ENCODE measurements at places on chromosomes 7 and 10.

- no peak for DNase-seq
Observed at GRCh38 chr10:27680691-27681605, 64.7 kb downstream of the MKX start.

GRCh38 chr7:100566018-100566531 lies 7.6 kb downstream of the SAP25 start:
- no peak for DNase-seq

- DNase-seq: peak; percentile 18
Observed at GRCh38 chr7:120550494-120551048, 277.6 kb downstream of the KCND2 start.

GRCh38 chr10:124669141-124669823 lies 74.9 kb downstream of the FAM53B start:
- no peak for DNase-seq

DNA sequence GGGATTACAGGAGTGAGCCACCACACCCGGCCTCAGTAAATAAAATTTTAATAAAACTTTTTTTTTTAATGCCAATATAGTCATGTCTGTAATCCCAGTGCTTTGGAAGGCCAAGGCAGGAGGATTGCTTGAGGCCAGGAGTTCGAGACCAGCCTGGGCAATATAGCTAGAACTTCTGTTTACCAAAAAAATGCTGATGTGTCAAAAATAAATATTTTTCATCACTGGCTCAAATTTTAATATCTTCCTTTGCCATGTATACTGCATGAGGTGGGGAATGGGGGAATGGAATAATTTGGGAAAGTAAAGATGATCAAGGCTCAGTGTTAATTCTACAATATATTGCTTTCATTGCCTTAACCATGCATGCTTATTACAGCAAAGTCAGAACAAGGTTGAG lies 10.7 kb upstream of the RHBDD2 start:
- no peak for DNase-seq

DNA sequence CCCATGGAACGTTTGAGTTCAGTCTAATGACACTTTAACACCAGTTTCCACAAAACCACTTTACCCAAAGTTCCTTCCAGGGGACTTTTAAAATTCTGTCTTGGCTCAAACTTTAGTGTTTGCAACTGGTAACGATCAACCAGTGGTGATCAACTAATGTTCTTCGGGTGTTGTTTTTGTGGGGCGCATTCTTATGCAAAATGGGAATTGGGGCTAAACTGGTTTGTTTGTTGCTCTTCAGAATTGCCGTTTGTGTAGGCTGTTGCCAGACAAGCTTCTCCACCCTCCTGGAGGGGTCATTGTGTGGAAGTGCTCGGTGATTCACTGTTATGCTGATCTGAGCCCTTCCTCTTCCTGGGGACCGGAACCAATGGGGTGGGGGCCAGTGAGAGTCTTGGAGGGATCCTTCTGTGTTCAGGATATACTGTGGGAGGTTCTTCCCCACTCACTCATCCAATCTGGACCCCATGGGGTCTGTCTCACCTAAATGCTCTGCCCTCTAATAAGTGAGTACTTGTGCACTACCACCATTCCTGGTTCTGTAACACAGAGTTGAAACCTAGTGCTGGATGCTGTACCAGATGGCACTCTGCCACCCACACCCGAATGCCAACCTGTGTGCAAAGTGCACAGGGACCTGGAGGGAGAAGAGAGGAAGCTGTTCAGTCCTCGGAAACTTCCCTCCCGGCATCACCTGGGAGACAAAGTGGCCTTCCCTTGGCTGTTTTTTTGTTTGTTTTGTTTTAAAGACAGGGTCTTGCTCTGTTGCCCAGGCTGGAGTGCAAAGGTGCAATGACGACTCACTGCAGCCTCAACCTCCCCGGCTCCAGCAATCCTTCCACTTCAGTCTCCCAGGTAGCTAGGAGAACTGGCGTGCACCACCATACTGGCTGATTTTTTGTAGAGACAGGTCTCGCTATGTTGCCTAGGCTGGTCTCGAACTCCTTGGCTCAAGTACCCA lies 2.1 kb downstream of the NFE2L3 start:
- no peak for DNase-seq

DNA sequence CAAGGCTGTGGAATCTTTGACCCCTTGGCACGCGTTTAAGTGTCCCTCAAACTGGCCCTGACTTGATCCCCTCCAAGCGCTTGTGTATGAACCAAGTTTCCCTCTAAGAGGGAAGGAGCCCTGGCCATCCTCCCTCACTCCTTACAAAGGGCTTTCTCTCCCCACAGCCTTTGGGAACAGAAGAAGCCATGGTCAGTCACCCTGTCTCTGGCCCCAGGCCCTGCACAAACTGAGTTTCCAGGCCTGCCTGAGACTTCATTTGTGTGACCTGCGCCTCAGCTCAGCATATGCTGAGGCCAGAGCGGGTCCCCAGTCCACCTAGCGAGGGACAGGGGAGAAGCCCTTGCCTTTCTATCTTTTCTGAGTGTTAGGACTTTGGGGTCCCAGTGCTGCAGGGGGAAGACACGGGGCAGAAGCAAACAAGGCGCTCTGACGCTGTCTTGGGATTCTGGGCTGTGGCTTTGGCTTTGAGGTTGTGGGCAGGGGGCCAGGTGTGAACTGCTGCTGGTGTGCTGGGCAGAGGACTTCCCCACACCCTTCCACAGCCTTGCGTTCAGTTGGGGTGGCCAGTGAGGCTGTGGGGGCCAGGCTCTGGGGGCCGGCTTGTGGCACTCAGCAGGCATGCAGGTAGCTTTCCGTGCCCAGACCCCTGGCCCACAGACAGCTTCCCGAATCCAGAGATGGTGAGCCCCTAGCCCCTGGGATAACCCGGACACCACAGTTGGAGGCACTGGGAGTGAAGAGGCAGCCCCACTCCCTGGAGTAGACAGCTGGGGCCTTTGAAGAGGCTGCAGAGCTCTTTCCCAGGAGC lies 1.5 kb downstream of the RET start:
- no peak for DNase-seq

DNA sequence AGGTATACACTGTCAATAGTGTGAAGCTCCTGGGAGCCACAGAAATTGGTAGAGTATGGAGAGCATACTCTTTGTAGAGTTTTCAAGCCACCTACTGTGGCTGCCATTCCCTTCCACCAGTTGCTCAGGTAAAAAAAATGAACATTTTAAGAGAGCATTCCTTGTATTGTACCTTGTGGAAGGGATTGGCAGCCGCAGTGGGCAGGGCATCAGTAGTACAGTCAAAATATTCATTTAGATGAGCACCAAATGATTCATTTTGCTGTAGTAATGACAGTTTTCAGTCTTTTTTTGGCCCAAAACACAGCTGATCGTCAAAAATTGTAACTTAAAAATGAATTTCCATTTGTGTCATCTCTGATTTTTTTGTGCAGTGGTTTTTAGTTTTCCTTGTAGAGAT lies 304.9 kb downstream of the ATRNL1 start:
- no peak for DNase-seq

DNA sequence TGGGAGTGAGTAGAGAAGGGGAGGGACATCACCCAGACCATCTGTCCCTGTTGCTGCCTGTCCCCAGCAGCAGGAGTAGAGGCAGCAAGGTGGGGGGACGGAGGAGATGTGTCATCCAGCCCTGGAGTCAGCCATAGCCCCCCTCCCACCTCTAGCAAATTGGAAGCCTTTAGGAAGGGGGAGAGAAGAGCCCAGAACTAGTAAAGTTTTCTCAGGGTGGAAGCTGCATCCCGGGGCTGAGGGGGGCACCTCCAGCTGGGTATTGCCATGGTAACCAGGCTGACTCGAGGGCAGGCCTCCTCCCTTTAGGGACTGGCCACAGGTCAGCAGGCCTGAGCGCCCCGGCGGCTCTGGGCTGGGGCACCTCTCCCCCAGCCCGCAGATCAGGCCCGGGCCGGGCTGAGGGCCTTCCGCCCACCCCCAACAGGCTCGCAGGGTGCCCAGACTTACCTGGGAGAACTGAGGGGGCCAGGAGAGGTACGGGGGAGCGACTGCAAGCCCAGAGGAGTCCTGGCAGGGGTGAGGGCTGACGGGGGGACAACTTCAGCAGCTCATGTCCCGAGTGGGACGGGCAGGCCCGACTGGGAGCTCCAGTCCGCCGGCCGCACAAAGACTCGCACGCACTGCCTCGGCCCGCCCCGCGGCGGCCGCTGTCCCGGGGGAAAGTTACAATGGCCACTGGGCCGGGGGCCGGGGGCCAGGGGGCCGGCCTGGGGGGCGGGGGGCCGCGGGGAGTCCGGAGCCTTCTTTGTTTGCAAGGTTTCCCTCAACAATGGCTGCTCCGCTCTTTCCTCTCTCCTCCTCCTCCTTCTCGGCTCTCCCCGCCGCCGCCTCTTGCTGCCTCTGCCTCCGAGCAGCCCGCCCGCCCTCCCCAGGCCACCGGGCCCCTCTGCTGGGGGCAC lies 6.0 kb downstream of the LDB1 start:
- no peak for DNase-seq

DNA sequence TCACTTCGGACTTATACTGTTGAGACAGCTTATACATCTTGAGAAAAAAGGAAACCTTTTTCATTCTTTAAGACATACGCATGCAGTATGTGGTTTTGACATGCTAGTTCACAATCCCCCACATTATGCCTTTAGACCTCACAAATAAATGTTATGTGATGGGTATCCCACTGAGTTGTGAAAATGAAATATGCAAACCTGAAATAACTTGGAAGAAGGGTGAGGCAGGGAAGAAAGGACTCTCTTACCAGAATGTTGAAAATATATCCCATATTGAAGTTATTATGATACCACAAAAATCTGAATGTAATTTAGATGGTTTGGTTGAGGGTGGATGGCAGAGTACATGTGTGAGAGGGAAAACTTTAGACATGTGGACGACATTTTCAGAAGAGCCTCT lies 379.8 kb downstream of the BBS9 start:
- no peak for DNase-seq

DNA sequence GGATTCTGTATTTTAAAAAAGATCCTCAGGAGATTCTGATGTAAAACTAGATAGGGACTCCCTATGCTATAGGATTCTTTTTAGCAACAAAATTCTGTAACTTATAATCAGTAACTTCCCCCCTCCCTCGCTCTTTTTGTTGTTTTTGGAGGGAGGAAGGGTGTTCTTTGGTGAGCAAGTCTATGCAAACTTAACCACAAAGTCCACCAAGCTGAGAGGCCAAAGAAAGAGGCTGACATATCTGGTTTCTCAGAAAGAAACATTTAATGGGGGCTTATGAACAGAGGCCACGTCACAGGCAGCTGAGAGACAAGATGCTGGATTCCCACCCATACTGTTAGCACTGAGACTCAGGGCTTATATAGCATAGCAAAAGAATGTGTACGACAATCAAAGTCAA lies 14.3 kb upstream of the ABCB5 start:
- DNase-seq: no peak

DNA sequence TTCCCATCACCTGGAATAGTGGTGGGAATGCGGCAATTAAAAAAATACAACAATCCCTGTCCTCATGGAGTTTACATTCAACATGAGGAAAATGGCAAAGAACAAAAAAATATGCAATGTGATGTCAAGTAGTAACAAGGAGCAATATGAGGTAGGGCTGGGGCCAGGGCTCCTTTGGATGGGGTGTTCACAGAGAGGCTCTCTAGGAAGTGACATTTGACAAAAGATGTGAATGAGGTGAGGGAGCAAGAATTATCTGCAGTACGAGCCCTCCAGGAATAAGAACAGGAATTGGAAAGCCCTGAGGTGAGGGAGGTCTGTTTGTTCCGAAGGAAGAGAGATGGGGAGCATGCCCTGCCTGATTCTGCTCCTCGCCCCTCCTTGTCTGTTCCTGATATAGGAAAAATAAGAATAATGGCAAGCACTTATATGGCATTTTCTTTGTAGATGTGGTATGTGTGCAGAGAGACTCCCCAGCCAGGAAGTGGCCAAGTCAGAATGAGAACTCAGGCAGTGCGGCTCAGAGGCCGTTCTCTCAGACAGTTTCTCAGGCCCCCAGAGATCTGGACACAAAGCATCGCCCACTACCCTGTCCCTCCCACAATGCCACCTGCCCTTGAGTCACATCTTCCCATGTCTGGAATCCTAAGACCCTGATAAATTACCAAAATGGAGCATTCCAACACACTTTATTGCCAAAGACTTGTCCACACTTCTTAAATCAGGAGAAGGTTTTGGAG lies 105.6 kb downstream of the APBB1IP start:
- no peak for DNase-seq

- peak; percentile 93 for DNase-seq
Observed at GRCh38 chr7:46165276-46165675, 244.2 kb upstream of the IGFBP3 start.

- DNase-seq: no peak
Observed at GRCh38 chr7:36182854-36183604, 30.0 kb downstream of the EEPD1 start.

DNA sequence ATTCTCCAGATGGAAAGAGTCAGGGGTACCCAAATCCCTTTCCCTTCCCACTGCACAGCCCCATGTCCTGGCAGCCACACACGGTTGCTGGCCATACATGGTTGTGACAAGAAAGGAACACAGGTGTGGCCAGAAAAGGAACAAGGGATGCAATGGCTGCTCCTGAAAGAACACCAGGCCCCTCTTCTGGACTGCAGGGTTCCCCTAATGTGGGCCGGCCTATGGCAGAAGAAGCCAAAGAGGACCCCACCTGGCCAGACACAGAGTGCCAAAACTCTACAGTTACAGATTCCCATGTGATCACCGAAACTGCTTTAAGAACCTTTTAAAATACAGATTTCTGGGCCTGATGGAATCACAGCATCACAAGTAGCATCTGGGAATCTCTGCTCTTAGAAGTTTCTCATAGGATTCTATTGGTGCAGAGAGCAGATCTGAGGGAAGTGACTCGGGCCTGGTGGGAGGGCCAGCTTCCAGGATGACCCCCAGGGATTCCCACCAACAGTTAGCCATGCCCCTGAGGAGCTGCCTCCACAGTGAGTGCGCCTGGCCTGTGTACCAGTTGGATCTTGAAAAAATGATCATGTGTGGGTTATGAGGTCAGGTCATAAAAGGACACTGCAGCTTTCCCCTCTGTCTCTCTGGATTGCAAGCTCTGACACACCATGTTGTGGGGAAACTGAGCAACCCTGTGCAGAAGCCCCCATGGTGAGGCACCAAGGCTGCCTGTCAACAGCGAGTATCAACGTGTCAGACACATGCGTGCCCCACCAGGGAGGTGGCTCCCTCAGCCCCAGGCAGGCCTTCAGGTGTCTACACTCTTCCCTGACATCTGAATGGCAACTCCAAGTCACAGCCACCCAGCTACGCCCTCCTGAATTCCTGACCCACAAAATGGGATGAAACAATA lies 89.6 kb upstream of the LANCL2 start:
- DNase-seq: no peak

GRCh38 chr7:151571471-151571870 lies 51.8 kb upstream of the RHEB start:
- DNase-seq: peak; percentile 31

DNA sequence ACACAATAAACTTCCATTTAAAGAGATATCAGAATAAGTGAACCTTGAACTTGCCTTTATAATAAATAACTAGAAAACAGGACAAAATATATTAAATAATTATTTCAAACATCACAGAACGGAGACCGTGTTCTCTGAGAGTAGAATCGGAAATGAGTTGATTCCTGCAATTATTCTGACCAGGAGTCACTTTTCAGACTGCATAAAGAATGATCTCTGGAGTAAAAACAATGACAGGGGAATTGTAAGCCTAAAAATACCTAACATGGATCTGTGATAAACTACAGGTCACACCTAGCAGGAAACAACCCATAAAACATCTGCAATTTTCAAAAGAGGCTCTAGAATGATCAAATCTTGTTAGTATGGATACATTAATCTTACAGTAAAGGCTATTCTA lies 577.5 kb upstream of the SORCS1 start:
- DNase-seq: no peak
